ENCODE measurements at places on chromosomes 4 and X. TPM values are rescaled to one million over a fixed set of nuclear protein-coding genes. Genes with fewer than 3 reads are reported as not detected.

The LRIT3 gene
- 0.36 TPM for total RNA-seq

The TNIP3 gene
- total RNA-seq = 0.48 TPM

The DGKK gene
- total RNA-seq = not detected

The CEP135 gene
- 10.4 TPM for total RNA-seq

The PRRG3 gene
- 0.49 TPM for total RNA-seq

DNA sequence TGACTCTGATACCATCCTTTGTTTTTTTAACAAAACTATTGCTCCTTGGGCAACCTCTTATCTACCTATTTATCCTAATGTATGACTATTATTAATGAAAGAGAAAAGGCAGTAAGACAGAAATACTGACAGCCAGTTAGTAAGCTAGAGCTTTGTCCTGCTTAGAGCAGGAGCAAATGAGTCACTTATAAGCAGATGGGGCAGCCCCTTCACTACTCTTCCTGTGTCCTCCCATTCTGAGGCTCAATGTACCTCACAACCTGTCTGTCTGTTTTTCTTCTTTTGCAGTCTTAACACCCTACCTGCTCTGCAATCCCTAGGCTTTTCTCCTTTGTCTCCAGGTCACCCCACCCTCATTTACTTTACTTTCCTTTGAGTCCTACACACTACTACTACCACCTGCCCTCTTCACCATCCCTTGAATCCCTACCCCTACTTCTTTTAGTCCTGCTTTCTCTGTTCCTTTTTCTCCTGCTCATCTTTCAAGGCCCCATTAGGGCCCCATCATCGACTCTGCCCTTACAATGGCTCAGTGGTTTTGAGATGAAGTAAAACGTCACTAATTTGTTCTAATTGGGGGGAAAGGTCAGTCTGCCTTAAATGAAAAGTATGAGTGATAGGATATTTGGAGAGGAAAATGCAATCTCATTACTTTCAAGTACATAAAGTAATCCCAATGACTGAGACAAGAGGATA lies 294.3 kb downstream of the GUCY2F start:
- no peak for DNase-seq

DNA sequence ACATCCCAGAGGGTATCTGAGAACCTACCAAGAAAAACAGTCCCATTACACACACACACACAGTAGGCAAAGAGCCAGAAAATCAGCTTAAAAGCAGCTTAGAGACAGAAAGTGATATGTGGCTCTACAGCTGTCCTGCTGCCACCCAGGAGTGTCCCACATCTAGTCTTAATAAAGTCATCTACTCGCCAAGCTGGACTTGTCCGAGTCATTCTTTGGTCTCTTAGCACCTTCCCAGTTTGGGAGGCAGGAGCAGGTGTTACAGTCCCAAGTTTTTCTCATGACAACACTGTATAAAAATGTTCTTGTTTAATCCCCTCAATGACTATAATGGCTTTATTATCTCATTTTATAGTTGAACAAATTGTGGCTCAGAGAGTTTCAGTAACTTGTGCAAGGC lies 252.5 kb upstream of the CASK start:
- no peak for DNase-seq
